ENCODE measurements at places on chromosomes 4 and X.

GRCh38 chr4:95627024-95627605, 78.3 kb upstream of the UNC5C start:
- DNase-seq, result no peak

DNA sequence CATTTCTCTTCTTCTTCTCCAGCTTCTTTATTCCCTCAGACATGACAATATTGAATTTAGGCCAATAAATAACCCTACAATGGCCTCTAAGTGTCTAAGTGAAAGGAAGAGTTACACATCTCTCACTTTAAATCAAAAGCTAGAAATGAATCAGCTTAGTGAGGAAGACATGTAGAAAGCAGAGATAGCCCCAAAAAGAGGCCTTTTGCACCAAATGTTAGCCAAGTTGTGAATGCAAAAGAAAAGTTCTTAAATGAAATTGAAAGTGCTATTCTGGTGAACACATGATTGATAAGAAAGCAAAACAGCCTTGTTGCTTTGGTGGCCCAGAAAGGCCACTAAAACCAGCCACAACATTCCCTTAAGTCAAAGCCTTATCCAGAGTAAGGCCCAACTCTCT, 146.2 kb upstream of the HHIP start:
- no peak for DNase-seq

DNA sequence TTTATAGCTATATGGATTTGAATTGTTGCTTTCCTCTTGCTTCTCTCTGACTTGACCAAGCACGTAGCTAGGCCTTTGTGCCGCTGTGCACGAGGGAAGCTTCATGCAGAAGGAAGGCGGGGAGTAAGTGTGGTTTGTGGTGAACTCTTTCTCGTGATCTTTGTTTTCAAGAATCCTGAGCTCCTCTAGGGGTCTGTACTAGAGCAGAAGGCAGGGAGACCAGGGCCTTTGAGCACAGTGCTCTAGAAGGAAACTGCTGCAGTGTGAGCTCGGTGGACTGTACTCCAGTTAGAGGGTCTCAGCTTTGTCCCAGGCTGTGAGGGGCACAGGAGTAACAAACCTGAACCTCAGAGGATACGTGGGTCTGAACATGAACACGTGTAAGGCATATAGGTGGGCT, 49.0 kb downstream of the AGA start:
- no peak for DNase-seq

DNA sequence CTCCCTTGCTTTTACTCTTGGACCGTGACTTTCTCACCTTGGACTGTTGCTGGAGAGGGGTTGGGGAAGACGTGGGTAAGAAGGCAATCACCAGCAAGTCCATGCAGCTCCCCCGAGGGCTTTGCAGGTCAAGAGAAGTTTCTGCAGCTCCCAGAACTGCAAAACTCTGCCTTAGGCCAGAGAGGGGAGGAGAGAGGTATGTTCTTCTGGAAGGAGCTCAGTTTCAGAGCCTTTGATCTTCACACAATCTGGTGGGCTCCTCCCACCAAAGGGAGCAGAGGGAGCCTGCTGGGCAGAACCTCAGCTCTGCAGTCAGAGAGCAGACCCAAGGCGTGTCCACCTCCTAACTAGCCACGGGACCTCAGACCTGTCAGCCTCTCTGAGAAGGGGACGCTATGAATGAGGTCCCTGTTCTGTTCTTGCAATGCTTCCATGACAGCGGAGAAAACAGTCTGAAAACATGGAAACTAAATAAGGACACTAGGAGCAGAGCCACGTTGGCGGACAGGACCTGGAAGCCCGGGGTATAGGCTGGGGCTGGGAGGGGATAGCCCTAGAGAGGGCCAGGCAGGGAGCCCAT, 92.8 kb downstream of the EVC2 start:
- no peak for DNase-seq

DNA sequence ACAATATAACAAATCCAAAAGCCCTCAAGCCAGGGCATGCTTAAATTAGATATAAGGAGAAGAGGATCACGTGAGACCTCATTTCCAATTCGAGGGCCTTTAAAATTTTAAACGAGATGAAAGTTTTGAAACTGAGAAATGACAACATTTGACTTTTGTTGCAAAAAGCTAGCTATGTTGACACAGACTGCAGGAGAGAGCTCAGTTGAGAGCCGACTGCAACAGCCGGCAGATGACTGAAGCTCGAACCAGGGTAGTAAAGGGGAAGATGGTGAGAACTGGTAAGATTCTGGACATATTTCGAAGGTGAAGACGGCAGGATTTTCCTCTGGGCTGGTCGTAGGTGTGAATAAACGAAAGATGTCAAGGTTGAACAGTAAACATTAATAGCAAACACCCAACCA, 773 bp downstream of the PRMT9 start:
- no peak for DNase-seq

GRCh38 chr4:141348573-141348972, 127.9 kb downstream of the ZNF330 start:
- DNase-seq, result no peak

DNA sequence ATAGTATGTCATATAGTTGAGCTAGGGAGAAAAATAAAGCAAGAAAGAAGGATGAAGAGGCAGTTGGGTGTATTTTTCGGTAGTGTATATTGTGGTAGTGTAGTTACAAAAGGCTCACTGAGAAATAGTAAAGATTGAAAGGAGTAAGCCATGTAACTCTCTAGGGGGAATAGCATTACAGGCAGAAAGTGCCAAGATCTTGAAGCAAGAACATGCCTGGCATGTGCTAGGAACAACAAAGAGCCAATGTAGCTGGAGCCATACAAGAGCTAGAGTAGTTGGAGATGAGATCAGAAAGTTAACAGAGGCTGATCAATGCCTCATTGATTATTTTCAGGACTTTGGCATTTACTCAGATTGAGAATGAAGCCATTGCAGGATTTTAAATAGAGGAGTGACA, 3.0 kb downstream of the ABCE1 start:
- DNase-seq, result no peak

- no peak for DNase-seq
Observed at GRCh38 chr4:134627366-134627765, 425.8 kb upstream of the PABPC4L start.

- DNase-seq, result no peak
Observed at GRCh38 chrX:83535417-83536196, 27.5 kb downstream of the POU3F4 start.

Data from central memory CD8-positive, alpha-beta T cell (primary cell).